ENCODE measurements at places on chromosomes 4 and X.

DNA sequence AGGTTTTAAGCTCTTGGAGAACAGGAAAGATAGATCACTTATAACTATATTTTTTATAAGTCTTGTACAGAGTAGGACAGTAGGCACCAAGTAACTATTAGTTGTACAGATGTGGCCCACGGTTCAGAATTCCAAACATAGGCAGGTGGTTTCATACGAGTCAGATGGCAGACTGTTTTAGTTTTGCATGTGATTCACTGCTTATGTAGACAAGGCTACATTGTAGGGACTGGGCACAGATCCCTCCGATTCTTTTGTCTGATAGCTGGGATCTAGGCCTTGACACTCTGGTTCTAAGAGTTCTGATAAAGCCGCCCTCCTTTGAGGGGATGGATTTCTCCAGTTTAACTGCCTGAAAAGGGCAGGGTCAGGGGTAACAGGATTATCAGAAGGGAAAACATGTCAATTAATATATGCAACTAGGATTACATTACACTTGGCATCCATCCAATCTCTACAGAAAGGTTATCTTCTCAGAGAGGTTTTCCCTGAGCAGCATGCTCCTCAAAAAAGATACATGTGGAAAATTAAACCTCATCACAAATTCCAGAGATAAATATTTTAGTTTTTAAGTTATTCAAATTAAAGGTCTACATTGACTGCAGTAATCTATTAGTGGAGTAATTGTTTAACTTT, 87.8 kb downstream of the SPRY1 start:
- DNase-seq: no peak

DNA sequence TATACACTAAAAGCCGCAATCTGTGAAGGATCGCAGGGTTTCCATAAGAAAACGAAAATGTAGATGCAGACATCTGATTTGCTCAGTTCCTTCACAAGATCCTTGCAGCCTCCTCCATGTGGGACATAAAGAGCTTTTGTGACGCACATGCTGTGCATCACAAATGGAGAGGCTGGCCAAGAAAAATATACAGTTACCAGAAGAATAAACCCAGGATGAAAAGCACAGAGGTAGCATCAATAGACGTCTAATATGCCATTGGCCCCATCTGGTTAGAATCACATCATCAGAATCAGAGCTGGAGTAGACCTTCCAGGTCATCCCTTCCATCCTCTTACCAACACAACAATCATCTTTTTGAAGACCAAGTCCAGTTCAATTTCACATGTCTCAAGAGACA, 517.4 kb downstream of the RAB28 start:
- DNase-seq: no peak

- no peak for DNase-seq
These were observed 24.1 kb downstream of the FRMPD4 start for GRCh38 chrX:12162420-12162819.

GRCh38 chr4:124307143-124307542, 405.4 kb downstream of the ANKRD50 start:
- DNase-seq: no peak

DNA sequence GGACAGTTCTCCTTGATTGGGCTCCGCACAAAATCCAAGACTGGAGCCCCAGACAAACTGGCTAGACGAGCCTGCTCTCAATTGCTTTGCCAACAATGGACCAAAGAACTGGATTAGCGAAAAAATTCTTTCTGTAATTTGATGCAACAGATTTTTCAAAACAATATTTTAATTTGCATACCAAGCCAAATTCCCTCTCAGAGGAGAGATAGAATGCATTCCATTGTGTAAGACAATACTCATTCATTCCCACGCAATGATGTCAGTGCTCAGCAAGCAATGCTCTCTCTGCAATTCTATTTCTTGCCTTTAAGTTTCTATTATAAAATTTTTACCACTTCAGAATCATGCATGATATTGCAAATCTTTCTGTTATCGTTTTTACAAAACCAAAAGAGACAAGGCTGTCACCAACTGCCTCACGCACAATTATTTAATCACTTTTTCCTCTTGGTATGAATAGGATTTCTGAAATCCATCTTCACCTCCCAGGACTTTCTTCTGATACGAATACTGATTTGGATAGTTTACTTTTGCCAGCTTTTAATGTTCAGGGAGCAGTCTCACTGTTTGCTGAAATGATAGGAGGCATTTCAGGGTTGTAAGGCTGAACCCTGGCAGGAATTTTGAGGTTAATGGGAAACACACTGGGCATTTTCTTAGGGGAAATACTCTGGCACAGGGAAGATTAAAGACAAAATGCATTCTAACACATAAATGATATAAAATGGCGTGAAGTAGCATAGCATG, 46.1 kb upstream of the HCCS start:
- DNase-seq: no peak

DNA sequence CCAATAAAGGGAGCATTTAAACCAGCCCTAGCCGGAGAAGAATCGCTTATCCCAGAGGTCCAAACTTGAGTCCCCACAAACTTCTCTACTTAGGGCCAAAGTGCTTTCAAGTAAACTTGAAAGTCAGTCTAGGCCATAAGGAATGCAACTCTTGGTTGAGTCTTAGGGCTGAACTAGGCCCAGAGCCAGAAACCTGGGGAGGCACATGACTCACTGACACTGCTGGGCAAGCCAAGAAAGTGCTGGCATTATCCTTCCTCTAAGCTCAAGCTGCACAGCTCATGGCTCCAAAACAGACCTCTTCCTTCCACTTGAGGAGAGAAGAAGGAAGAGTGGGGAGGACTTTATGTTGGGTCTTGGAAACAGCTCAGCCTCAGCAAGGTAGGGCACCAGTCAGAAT, 1257.3 kb upstream of the DIAPH2 start:
- peak; percentile 81 for DNase-seq

- DNase-seq: no peak
These were observed 16.1 kb downstream of the NSG1 start for GRCh38 chr4:4402966-4403365.

- peak; percentile 3 for DNase-seq
These were observed 614 bp downstream of the BEX3 start for GRCh38 chrX:103376979-103377324.

DNA sequence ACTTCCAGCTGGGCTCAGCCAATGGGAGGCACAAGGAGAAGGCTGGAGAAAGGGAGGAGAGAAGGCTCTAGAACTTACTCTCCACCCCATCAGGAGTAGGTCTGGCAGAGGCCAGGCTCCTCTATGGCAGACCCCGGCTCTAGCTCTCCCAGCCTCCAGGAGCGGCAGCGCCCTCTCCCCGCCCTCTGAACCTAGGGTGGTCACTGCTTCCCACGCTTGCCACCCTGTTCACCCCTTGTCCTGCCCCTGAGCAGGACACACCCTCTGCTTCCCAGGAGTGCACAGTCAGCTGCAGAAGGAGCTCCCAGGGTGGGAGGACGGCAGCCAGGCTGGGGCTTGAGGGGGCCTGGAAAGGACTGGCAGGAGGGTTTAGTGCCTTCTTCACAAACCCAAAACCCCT, 53.0 kb upstream of the CRMP1 start:
- DNase-seq: no peak

GRCh38 chrX:3549411-3549911, 164.0 kb downstream of the PRKX start:
- DNase-seq: no peak

DNA sequence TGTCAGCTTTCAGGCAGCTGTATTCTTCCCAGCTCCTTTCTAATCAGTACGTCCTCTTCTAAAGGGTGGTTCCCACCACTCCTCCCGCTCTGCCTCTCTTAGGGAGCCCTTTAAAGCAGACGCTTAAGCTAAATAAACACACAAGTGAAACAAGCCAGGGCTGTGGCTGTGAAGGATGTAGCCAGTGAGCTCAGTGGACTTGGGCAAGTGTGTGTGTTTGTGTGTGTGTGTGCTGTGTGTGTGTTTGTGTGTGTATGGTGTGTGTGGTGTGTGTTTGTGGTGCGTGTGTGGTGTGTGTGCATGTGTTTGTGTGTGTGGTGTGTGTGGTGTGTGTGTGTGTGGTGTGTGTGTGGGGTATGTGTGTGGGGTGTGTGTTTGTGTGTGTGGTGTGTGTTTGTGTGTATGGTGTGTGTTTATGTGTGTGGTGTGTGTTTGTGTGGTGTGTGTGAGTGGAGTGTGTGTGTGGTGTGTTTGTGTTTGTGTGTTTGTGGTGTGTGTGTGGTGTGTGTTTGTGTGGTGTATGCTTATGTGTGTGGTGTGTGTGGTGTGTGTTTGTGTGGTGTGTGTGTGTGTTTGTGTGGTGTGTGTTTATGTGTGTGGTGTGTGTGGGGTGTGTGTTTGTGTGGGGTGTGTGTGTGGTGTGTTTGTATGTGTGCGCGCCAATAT, 283.3 kb downstream of the PTTG2 start:
- DNase-seq: no peak

Measured in NCI-H446 treated with DMSO at 0.1 percent for 48 hours (cell line).